SW 1271 (cell line): ENCODE measurements at places on chromosomes 1 and 21.

DNA sequence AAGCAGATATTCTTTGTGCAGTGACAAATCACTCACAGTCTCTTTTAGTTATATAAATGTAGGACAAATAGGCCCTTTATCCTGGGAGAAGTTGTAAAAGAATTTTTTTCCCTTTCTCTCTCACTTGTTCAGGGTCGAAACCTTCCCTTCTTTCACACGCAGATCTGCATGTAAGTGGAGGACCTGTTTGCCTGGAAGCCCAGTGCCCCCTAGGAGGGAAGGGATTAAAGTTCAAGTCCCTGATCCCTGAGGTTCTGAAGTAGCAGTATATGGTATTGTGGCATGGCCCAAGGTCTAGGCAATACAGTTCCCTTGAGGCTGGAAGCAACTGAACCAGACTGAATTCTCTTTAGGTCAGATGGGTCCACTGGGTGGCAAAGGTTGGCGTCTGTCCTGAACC is 48.6 kb upstream of the PTGFRN start:
- DNase-seq = no peak

DNA sequence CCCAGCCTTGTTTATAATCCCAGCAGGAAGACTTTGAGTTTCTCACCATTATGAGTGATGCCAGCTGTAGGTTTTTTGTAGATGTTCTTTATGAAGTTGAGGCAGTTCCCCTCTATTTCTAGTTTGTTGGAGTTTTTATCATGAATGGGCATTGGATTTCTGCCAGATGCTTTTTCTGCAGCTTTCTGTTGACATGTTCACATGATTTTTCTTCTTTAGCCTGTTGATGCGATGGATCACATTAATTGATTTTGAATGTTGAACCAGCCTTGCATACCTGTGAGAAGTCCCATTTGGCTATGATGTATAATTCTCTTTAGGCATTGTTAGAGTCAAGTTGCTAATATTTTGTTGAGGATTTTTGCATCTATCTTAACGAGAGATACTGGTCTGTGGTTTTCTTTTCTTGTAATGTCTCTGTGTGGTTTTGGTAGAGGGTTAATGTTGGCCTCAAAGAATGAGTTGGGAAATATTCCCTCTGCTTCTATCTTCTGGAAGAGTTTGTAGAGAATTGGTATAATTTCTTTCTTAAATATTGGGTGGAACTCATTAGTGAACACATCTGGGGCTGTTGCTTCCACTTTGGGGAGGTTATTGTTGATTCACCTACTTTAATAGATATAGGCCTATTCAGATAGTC is 33.2 kb downstream of the ZBTB40 start:
- no peak for DNase-seq

DNA sequence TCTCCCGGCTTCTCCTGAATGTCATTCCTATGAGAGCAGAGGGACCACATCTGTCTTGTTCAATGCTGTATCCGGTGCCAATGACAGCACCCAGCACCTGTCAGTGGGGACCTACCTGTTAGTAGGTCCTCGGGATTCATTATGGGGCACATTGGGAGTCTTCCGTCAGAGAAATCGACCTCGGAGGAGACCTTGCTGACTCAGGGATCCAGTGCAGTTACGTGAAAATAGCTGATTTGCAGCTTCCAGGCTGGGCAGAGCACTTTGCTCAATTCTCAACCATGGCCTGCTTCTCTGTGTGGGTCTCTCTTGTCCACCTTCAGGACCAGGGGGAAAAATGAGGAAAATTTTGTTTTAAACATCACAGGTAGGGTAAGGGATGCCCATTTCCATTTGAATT is 130.2 kb downstream of the PRDM2 start:
- DNase-seq = no peak

DNA sequence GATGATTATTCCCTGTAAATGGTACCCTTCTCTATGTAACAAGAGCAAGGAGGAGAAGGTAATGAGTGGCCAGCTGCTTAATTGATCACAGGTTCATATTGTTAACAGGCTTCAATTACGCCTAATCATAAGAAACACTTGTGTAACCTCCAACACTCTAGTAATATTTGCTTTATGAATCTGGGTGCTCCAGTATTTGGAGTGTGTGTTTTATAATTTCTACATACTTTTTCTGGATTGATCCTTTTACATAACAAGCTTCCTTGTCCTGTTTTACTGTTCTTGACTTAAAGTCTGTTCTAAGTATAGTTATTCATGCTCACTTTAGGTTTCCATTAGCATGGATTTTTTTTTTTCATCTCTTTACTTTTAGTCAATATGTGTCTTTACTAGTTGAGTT is 984.2 kb downstream of the AMY1C start:
- no peak for DNase-seq
